ENCODE measurements at places on chromosomes 3 and 15.

DNA sequence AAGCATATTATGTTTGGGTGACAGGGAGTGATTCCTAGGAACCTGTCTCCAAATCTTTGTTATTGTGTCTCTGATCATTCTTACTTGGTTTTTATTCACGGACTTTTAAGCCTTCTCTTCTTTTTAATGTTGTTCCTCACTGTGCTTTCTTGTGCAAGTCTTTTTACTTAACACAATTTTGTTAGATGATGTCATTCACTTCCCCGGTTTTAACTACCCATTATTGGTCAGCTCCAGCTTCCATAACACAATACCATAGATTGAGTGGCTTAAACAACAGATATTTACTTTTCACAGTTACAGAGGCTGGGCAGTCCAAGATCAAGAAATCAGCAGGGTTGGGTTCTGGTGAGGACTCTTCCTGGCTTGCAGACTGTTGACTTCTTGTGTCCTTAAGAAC, 436.3 kb upstream of the CBLB start:
- DNase-seq, result no peak

GRCh38 chr3:27352047-27352446, 17.1 kb downstream of the NEK10 start:
- no peak for DNase-seq

- DNase-seq, result no peak
Observed at GRCh38 chr15:39321977-39322376, 258.9 kb upstream of the THBS1 start.

GRCh38 chr3:187684880-187685279, 14.7 kb upstream of the SST start:
- DNase-seq, result no peak
